ENCODE measurements at places on chromosomes 7 and 10. TPM values are rescaled to one million over a fixed set of nuclear protein-coding genes. Genes with fewer than 3 reads are reported as not detected.

Gene ST8SIA6
- total RNA-seq, result 0.29 TPM

Gene AKR1D1
- total RNA-seq, result 0.20 TPM

Gene ORAI2
- total RNA-seq, result 2.5 TPM

Gene GNGT1
- total RNA-seq, result not detected

Gene SPDYE2B
- total RNA-seq, result not detected

Gene ZNF248
- 17.3 TPM for total RNA-seq

All from gastrocnemius medialis (tissue), 4 donors.